ENCODE measurements at places on chromosomes 6 and 20.

DNA sequence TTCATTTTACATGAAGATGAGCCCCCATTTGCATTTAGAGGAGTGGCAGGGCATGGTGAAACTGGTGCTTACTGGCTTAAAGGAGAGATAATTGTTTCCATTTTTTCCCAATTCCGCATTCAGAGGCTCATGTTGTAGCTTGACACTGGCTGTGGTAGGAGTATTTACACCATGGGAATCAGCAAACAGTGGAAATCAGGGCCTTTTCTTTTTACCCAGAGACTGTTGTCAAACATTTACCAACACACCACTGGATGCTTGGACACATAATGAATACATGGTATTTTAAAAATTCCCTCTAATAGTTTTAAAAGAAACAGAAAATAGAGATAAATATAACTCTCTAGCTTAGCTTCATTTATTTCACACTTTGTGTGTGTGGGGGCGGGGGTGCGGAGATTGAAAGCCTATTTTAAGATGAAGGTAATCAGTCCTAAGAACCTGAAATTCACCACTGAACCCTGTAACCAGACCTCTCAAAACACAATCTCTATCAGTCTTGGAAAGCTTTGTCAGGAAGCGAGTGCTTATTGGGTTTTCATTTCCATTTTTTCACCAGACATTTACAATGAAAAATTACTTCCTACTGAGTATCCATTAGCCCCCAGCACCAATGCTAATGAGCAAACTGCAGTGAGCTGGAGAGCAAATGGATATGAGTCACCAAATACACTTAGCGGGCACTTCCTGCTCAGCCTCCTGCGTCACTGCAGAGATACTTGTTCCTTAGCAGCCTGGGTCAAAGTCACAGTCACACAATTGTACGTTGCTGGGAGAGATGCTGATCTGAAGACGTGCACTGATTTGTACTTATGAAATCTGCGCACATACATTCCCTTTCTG is 532.0 kb downstream of the BCKDHB start:
- DNase-seq = peak; percentile 19

DNA sequence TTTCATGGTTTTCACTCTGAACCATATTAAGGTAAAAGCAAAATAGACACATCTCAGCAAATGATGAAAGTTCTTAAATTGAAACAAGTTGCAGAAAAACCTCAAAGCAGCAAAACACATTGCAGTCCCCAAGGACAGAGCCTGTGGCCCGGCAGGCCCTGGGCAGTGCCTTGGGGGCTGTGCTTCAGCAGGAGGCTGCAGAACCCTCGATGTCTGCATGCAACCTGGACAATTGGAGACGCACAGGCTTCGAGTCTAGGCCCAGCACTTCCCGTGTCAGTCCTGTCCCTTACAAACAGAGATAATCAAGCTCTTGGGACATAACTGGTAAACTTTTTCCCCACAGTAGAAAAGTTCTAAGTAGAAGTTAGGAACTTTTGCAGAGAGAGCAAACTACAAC is 9.2 kb downstream of the PYGB start:
- no peak for DNase-seq

- DNase-seq = no peak
Measured at GRCh38 chr6:142210606-142211005, 63.5 kb downstream of the VTA1 start.

GRCh38 chr6:16374016-16374415 is 135.6 kb downstream of the GMPR start:
- no peak for DNase-seq

- DNase-seq = no peak
Measured at GRCh38 chr6:5866547-5867051, 140.1 kb downstream of the NRN1 start.

GRCh38 chr20:2800521-2801285 is at the start of gene CPXM1:
TSS of gene CPXM1 (minus strand) at chr20:2800627. CDS start at chr20:2800572, 55 bp downstream.
- peak; percentile 68 for DNase-seq

GRCh38 chr6:1739680-1740079 is 130.0 kb downstream of the FOXC1 start:
- no peak for DNase-seq

DNA sequence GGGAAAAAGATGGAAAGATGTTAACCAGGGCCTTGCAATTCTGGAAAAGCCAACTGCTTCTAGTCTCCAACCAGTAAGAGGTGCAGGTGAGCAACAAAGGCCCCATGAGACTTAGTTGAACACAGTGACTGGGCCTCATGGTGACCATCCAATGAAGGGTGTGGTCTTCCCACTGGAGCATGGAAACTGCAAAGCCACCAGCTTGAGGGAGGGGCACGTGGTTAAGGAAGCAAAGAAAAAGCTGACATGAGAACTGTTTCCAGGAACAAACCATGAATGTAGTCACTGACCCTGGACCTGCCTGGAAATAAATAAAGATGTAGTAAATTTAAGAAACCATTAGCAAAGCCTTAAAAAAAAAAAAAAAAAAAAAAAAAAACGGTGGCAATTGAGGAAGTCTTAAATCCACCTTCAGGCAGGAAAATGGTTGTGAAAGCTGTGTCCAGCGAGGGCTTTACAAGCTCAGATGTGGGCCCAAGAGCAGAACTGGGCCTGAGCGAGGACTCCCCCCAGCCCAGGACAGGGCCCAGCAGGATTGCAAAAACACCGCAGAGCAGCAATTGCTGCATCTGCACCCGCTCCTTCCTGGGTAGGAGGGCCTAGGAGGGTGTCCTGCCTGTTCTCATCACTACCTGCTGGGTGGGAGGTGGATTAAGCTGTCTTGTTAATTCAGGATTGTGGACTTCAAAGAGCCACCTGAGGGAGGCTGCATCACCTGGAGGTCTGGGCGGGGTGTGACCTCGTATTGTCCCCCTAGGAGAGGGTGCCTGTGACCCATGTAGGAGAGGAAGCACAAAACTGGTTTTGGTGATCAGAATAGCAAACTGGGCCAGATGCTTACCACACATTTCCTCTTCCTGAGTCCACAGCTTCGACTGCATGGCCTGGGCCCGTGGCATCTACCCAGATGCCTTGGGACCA is 10.3 kb downstream of the GFRA4 start:
- DNase-seq = no peak

GRCh38 chr20:33826270-33826897 is 15.2 kb downstream of the CHMP4B start:
- no peak for DNase-seq
